ENCODE measurements at places on chromosomes 2 and 18.

DNA sequence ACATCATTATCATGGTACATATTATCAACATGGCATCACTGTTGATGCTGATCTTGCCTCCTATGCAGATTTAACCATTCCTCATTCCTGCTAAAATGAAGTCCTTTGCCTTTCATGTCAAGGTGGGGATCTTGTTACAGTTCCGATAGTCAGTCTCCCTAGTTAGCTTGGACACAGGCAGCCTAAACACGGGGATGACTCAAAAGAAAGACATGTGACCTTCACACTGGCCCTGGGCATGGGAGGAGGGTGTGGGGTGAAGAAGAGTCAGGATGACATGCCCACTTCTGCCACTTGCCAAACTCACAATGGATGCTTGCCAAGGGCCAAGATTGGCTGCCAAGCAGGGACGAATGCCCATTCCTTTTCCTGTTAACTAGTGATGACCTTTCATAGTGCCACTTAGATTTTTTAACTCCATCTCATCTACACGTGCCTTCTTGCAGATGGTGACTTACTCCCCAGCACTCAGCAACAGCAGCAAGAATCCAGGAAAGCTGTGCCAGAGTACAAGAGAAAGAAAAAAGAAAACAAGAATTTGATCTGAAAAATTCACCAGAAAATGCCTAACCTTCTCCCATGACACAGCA is 13.9 kb upstream of the SLC1A4 start:
- peak; percentile 94 for DNase-seq

DNA sequence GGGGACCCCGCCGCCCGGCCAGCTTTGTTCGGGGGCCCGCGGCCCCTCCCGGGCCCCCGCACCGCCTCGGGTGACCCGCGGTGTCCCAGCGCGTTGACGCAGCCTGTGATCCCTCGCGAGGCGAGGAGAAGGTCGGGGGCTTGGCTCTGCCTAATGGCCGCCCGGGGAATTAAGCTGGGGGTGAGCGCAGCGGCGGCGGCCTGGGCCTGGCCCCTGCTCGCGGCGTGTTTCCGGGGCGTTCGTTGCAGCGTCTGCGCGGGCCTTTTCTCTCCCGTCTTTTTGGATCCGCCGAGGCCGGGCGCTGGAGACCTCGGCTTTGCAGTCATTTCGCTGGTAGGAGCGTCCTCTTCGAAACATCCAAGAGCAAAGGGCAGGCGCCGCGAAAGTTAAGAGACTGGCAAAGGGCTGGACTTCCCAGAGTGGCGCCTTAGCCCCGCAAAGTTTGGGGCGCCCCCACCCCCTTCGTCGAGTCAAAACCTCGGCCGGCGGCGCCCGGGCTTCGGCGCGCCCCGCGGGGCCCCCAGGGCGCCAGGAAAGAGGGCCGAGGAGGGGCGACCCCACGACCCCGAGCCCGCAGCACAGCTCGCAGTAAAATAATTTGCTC is 1.3 kb downstream of the SALL3 start:
- DNase-seq: no peak

DNA sequence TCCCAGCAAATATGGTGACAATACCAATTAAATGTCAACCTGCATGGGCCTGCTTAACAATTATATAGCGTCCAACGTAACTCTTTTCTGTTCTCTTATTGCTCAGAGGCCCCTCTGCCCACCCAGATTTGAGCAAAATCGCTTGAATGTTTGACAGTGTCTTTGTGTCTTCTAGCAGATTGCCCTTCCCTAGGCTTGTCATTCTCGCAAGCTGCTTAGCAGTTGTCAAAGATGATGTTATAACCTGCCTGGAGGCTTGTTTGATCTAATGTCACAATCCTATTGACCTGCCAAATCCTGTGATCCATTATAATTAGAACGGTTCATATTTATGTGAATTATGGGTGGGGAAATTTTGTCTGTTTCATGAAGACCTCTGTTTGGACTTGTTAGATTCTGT is 108.8 kb downstream of the FARSB start:
- DNase-seq: no peak

DNA sequence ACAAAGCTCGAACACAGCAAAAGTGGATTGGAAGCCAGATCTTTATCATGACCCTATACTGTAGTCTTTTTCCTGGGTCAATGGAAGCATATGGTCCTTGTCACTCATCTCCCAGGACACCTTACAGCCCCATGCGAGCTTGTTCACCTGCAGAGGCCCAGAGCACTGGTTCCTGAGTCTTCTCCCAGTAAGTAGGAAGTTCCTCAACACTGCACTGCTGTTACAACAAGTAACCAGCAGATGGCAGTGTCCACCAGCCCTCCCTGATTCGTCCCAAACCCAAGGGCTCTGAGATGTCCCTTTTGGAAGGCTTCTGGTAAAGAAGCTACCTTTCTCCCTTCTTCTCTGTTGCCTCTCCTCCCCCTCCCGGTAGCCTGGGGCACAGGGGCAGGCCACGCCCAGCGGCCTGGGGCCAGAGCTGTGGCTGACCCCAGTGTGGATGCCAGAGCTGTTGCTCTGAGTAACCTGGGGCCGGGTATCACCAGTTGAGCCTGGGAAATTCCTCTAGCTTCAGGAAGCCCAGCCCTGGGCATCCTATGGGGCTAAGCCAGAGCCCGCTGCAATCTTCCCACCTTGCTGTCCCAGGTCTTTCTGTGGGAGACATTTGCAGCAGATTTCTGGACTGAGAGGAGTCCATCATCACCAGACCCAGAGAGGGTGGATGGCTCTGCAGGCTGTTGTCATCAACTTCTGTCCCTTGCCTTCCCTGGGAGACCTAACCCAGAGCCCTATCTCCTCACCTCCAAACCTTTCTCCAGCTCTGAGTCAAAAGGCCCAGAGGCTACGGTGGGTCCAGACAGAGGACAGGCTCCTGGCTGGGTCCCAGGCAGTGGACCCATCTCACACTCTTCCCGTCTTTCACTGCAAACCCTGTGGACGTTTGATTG is 5.3 kb upstream of the GDF7 start:
- DNase-seq: peak; percentile 34

DNA sequence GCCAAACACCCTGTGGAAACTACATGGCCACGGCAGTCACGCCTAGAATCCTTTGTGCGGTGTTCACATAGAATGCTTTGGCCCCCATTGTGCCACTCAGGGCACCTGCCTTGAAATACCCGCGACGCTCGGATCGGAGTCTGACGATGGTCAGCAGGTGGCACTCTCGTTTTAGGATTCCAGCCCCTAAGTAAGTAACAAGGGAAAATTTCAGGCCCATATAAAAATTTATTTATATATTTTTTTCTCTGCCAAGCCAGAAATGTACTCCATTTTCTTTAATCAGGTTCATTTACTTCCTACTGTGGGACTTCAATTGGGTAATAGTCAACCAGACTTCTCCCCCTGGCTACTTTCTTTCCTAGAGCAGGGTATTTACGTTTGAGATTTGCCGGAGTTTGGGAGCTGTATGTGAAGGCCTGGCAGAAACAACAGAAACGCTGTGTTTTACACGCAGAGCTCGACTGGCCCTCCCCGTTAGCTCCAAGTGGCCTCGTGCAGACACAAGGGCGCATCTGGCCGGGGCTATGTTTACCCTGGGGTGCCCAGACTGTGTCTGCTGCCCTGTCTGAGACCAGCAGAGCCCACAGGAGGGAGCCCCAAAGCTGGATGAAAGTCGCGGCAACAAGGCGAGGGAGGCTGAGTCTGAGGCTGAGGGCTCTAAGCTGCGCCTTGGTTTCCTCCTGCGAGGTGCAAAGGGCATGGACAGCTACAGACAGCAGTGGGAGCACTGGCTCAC is 41.6 kb downstream of the LRRC30 start:
- DNase-seq: peak; percentile 14

- DNase-seq: no peak
These were observed 24.0 kb downstream of the R3HDM1 start for GRCh38 chr2:135555311-135555710.

- DNase-seq: no peak
These were observed 685.6 kb upstream of the SALL3 start for GRCh38 chr18:78293940-78294541.

DNA sequence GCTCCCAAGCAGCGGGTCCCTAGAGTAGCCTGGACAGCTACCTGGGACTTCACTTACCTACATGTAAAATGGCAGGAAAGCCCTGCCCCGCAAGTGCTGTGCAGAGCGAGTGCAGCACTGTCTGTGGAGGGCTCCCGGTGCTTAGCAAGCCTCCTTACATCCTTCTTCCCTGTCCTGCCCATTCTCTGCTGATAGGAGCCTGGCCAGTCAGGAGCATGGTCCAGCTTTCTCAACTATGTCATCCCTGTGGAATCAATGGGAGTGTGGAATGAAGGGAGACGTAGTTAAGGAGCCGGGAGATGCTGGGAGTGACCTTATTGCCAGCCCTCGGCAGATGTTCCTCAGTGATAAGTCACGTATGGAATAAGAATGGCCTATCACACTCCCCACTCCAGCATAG is 661.9 kb upstream of the ID2 start:
- no peak for DNase-seq

- no peak for DNase-seq
These were observed 37.4 kb upstream of the KLHL29 start for GRCh38 chr2:23347471-23348092.

- no peak for DNase-seq
These were observed 725 bp downstream of the SLC66A2 start for GRCh38 chr18:79950515-79951341.

- no peak for DNase-seq
These were observed 145.1 kb upstream of the SLC1A4 start for GRCh38 chr2:64844087-64844486.

- DNase-seq: no peak
These were observed 1.6 kb downstream of the NCOA1 start for GRCh38 chr2:24492421-24493279.

- DNase-seq: no peak
These were observed 582 bp downstream of the RIOK3 start for GRCh38 chr18:23453680-23454058.

DNA sequence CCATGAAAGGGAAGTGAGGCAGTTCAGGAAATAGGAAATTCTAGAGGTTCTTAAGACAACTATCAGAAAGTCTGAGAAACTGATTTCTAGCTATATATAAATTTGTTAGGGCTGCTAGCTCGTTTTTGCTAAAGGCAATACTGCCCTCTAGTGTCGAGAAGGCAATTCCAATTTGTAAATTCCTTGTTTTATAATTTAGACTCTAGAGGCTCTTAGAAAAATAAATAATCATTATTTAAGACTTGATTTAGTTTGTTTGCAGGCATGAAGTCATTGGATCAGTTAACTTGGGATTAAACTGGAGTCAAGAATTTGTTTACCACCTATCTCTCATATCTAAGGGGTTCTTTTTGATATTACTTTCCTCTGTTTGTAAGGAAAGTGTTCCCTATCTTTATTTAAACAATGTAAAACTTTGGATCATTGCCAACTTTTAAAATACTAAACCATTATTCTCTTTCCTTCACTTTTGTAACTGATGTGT is 66.2 kb downstream of the ACVR2A start:
- peak; percentile 14 for DNase-seq

DNA sequence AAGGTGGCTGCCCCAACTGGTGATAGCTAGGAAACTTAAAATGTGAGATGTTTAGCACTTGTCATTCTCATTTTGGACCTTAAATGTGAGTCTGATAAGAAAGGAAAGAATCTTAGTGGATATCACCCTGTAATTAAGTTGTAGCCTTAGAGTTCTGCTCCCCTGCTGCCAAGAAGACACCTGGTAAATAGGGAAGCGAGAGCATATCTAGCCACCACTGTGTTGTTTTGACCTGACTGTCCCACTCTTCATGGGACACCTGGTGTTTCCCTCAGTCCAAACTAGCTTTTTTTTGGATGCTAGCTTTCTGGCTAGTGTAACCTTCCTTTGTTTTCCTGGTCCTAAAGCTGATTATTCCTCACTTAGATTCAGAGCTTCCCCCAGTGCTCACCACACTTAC is 357.6 kb downstream of the RAD51AP2 start:
- no peak for DNase-seq

DNA sequence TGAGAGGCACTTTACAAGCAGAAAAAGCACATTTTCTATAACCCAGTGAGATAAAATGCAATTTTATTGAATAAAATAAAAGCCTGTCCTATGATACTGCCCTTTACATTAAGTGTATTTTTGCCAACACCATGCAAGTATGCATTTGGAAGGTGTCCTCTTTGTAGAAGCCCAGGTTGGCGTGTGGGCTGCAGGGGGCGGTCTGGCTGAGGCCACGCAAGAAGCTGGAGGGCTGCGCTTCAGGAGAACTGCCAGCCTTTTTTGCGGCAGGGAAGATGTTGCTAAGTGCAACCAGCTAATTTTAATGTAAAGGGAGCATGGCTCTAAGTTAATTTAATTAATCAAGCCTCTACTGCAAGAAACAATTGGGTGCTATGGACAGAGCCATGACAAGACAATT is 562.8 kb upstream of the SALL3 start:
- DNase-seq: no peak

- no peak for DNase-seq
These were observed 66.8 kb downstream of the KYNU start for GRCh38 chr2:142944264-142944663.

- DNase-seq: peak; percentile 50
These were observed 21.1 kb downstream of the CPS1 start for GRCh38 chr2:210577263-210578071.

All from RCC 7860 (cell line).